CD4-positive, alpha-beta memory T cell (primary cell): ENCODE measurements at places on chromosomes 2 and 18. TPM values are rescaled to one million over a fixed set of nuclear protein-coding genes. Genes with fewer than 3 reads are reported as not detected.

- no peak for DNase-seq
- H3K27ac ChIP-seq = no peak overlapping the region
- H3K4me3 ChIP-seq = no peak overlapping the region
- H3K27me3 ChIP-seq = no peaks in the 10 kb centered on the region
- H3K4me1 ChIP-seq = no peaks in the 10 kb centered on the region
These were observed 8.3 kb upstream of the MRPL33 start for GRCh38 chr2:27762951-27763906.

GRCh38 chr2:146661473-146662096, 1183.2 kb upstream of the ACVR2A start:
- no peaks in the 10 kb centered on the region for H3K4me1 ChIP-seq
- no peak overlapping the region for H3K4me3 ChIP-seq
- no peaks in the 10 kb centered on the region for H3K27me3 ChIP-seq
- no peak overlapping the region for H3K27ac ChIP-seq

- no peak for DNase-seq
- no peaks in the 10 kb centered on the region for H3K4me1 ChIP-seq
- no peak overlapping the region for H3K27ac ChIP-seq
- no peaks in the 10 kb centered on the region for H3K36me3 ChIP-seq
- no peak overlapping the region for H3K4me3 ChIP-seq
- H3K27me3 ChIP-seq = no peaks in the 10 kb centered on the region
These were observed 217.0 kb upstream of the CXCR4 start for GRCh38 chr2:136334967-136335366.

DNA sequence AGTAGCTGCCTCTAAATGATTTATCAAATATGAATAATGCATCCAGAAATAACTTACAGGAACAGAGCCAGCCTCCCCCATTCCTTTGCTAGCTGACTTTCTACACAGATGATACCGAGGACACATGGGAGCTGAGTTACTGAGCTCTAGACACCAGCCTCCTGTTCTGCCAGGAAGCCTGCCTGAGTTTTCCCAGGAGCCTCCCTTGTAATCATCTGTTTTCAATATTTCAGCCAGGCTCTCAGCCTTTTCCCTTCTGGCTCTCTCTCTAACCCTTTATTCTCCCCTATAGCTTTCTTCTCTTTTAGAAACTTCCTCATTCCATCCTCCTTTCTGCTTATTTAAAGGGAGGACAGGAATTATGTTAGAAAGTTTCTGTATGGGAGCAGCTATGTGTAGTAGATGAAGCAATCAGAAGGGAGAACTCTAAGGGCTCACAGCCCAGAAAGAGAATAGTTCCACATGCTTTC, 911.6 kb downstream of the TDRD15 start:
- H3K27ac ChIP-seq = no peak overlapping the region
- no peak for DNase-seq
- H3K4me3 ChIP-seq = no peak overlapping the region
- no peaks in the 10 kb centered on the region for H3K4me1 ChIP-seq
- H3K27me3 ChIP-seq = no peaks in the 10 kb centered on the region

VIT gene
- not detected for total RNA-seq
